Fibroblast of lung (primary cell): ENCODE measurements at places on chromosomes 5 and 9. TPM values are rescaled to one million over a fixed set of nuclear protein-coding genes. Genes with fewer than 3 reads are reported as not detected.
A peak's percentile ranks its signal among the peaks of the same experiment; 100 is the strongest.

DNA sequence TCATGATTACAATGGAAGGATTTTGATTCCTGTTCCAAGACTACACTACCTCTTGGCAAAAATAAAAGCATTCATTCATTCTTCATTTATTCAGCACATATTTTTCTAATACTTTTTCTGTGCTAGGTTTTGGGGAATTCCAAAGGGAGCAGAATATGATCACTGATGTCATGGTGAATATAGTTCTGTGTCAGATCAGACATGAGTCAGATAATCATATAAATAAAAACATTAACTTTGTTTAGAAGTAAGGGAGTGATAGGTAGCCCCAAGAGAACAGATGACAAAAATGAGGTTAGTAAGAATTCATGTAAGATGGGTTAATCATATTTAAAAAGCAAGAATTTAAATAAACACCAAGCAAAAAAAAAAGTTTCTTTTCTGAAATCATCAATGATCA lies 94.1 kb upstream of the RANBP6 start:
- no peak overlapping the region for H3K27ac ChIP-seq
- no peak overlapping the region for H3K4me3 ChIP-seq
- H3K36me3 ChIP-seq, result no peaks in the 10 kb centered on the region
- no peaks in the 10 kb centered on the region for H3K27me3 ChIP-seq
- no peaks in the 10 kb centered on the region for H3K4me1 ChIP-seq

DNA sequence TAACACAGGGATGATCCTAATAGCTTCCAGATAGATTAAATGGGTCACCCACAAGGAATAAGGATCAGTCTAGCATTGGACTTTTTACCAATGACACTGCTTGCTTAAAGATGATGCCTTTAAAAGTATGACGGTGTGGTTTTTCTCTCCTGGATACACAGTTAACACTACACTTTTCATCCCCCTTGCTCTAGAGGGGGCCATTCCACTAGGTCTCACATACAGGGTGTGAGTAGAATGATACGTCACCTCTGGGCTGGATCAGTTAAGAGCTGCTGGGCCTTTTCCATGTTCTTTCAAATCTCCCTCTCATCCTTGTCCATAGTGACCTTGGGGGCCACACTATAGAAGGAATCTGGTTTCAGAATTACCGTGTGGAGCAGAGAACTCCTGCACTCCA lies 140.6 kb downstream of the FSTL4 start:
- H3K4me1 ChIP-seq, result no peaks in the 10 kb centered on the region
- H3K27me3 ChIP-seq, result no peaks in the 10 kb centered on the region
- no peak overlapping the region for H3K4me3 ChIP-seq

The SPATA31E1 gene
- 0.01 TPM in 1 of 2 replicates, not detected in the other for polyA plus RNA-seq

DNA sequence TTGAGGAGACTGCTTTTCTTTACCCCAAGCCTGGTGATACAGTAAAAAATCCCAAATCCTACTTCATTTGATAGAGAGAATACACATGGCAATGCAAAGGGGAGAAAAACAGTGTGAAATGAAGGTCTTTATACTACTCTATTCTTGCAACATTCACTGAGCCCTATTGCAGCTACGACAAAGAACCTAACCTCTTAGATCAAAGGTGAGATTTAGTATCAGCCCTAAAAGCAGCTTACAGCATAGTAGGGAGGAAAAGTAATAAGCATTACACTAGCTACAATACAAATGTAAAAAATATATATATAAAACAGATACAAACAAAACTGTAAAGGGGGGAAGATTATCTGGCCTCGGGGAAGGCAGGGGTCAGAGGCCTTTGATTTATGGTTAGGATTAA lies 147.1 kb downstream of the MAPKAP1 start:
- H3K4me1 ChIP-seq, result peaks cover 3% of the 10 kb centered on the region
- H3K27me3 ChIP-seq, result no peaks in the 10 kb centered on the region
- H3K4me3 ChIP-seq, result no peak overlapping the region
- no peak overlapping the region for H3K27ac ChIP-seq
- DNase-seq, result no peak

- H3K36me3 ChIP-seq, result no peaks in the 10 kb centered on the region
- no peak overlapping the region for H3K27ac ChIP-seq
- H3K4me1 ChIP-seq, result no peaks in the 10 kb centered on the region
- H3K4me3 ChIP-seq, result no peak overlapping the region
Measured at GRCh38 chr9:20640331-20641187, 18.3 kb upstream of the MLLT3 start.

DNA sequence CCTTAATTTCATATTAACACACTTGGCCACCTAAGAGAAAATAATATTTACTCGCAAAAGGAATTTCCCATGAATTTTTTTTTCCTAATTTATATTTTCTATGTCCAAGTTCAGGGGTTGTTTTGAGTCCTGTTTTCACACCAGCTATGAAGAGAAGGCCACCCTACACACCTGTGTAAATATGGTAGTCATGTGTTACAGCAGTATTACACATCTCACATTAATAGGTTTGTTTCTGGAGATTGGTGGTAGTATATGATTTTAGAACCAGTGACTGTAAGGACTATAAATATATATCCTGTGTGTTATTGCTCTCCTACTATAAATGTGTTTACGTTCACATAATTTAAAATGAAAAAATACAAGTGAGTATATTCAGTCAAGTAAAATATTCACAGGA lies 147.5 kb downstream of the PAM start:
- H3K27me3 ChIP-seq, result no peaks in the 10 kb centered on the region
- no peak overlapping the region for H3K27ac ChIP-seq
- no peak for DNase-seq
- no peaks in the 10 kb centered on the region for H3K36me3 ChIP-seq
- no peak overlapping the region for H3K4me3 ChIP-seq

- DNase-seq, result no peak
- H3K4me3 ChIP-seq, result no peak overlapping the region
- no peak overlapping the region for H3K27ac ChIP-seq
- peaks cover 26% of the 10 kb centered on the region for H3K4me1 ChIP-seq
- peaks cover 12% of the 10 kb centered on the region for H3K27me3 ChIP-seq
Measured at GRCh38 chr5:139744471-139745131, 51.0 kb upstream of the PSD2 start.

DNA sequence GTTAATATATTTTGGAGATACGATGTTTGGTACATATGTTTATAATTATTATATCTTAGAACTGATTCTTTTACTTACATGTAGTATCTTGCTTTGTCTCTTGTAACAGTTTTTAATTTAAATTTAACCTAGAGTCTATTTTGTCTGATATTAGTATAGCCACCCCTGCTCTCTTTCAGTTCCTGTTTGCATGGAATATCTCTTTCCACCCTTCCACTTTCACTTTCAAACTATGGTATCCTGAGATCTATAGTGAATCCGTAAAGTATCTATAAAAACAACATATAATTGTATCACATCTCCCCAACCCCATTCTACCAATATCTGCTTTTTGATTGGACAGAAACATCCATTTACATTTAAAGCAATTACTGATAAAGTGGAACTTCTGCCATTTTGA lies 7.2 kb downstream of the IRGM start:
- no peaks in the 10 kb centered on the region for H3K36me3 ChIP-seq
- no peak overlapping the region for H3K4me3 ChIP-seq
- DNase-seq, result no peak
- H3K27me3 ChIP-seq, result no peaks in the 10 kb centered on the region

GRCh38 chr9:88835038-88835466 lies 156.2 kb upstream of the S1PR3 start:
- H3K4me3 ChIP-seq, result no peak overlapping the region
- H3K27ac ChIP-seq, result no peak overlapping the region
- no peaks in the 10 kb centered on the region for H3K27me3 ChIP-seq
- H3K36me3 ChIP-seq, result no peaks in the 10 kb centered on the region
- DNase-seq, result peak; percentile 65

The FIBCD1 gene
- polyA plus RNA-seq, result 7.2 and 28.0 TPM in 2 replicates

The G3BP1 gene
- 68.2 and 89.9 TPM in 2 replicates for polyA plus RNA-seq
